Activated CD4-positive, alpha-beta T cell treated with anti-CD3 and anti-CD28 coated beads, Interleukin-2, amount 10 ng/mL, durations not matched to agents 7 days and 5 days (primary cell): ENCODE measurements at places on chromosomes 4 and X. TPM values are rescaled to one million over a fixed set of nuclear protein-coding genes. Genes with fewer than 3 reads are reported as not detected.

GRCh38 chrX:124015721-124016120, 54.2 kb downstream of the STAG2 start:
- DNase-seq, result no peak

GRCh38 chr4:105236916-105237311, 90.2 kb downstream of the TET2 start:
- DNase-seq, result no peak

CHRNA9 gene
- total RNA-seq, result not detected

FBXW7 gene
- total RNA-seq, result 49.4 TPM

GRCh38 chr4:113884655-113885054, 94.8 kb downstream of the ARSJ start:
- DNase-seq, result no peak

DNA sequence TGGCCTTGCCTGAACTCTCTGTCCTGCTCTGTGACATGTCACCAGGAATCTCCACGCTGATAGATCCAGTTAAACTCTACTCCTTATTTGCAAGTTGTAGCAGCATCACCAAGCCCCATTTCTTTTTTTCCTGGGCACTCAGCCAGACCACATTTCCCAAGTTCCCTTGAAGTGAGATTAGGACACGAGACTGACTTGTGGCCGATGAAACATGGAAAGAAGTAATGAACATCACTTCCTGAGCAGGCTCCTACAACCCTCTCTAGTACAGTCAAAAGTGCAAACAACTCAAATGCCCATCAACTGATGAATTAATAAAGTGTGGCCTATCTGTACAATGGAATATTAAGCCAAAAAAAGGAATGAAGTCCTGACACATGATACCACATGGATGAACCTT, 74.6 kb downstream of the MAP3K15 start:
- no peak for DNase-seq

SOD3 gene
- not detected for total RNA-seq

GRCh38 chr4:181083757-181084361, 1159.3 kb upstream of the TENM3 start:
- DNase-seq, result no peak

LRCH2 gene
- total RNA-seq, result not detected

DNA sequence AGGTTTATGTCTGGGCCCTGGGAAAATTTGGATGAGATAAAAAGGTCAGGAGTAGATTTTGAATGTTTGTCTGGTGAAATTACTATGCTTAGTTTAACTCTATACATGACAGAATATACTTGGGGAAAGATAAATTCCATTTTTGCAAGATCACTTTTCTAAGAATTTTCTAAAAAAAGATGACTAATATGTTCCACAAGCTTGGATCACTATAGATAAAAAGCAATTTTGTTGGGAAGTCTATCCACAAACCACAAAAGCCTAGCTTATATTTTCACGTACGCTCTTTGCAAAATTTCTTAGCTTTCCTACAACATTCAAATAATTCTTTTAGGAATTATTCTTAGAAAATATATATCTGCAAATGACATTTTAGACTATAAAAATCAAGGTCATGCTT, 20.6 kb upstream of the COQ2 start:
- DNase-seq, result no peak

DNA sequence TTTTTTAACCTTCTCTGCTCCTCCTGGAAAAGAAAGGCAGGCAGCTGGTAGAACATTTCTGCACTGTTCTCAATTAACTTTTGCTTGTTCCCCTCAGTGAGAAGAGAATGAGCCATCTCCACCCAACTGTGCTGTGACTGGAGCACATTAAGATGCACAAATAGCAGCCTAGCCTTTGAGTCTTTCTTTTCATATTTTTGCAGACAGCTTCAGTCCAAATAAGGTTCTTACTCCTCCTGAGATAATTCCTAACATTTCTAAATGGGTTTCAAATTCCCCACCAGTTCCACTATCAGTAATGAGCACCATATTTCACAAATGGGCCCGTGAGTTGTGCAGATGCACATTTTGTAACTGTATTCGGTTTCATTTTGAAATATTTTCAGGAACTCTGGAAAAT, 118.6 kb downstream of the SPCS3 start:
- no peak for DNase-seq

DNA sequence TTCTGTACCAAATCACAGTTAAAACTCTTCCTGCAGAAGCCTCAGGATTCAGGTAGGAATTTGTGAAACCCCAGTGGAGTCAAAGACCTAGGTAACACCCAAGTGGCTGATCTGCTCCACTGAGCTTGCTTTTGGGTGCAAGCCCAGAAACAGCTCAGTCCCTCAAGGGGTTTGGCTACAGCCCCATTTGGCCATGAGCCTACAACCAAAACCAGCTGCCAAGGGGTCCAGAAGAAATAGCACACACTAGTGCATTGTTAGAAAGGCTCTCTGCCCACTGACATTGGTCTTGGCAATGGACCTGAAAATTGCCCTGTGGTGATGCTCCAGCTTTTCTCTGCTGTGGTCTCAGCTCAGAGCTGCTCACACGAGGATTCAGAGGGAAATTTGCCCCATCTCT, 577.4 kb upstream of the INTU start:
- no peak for DNase-seq

- no peak for DNase-seq
These were observed 33.6 kb downstream of the ZNF330 start for GRCh38 chr4:141254326-141254725.

DNA sequence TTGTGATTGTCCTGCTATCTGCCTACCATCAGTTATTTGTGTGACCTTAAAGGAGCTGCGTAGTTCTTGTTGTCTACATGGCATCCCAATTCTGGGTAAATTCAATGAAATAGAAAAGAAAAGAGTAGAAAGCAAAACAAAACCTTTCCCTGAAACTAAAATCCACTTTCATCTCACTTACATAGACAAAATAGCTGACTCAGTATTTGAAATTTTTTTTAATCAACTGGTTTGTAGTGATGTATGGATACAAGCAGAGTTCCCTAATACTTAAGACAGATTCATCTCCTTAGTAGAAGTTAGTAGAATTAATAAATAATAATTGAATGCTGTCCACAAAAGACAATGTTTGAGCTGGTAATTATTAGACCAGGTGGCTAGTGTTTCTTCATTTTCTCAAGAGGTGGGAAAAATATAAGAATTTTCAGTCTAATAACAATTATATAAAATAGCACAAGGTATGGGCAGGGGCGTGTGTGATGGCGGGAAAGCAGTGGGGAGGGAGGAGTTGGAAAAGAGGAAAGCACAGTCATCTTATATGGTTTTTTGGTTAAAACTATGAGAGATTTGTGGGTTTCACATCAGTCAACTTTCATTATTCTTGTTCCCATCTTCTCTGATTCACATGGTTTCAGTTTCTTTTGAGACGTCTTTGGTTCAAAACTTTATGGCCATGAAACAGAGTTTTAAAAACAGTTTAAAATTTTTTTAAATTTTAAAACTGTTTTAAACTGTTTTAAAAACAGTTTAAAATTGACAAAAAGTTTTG, 275.2 kb downstream of the SPRY1 start:
- peak; percentile 28 for DNase-seq

DNA sequence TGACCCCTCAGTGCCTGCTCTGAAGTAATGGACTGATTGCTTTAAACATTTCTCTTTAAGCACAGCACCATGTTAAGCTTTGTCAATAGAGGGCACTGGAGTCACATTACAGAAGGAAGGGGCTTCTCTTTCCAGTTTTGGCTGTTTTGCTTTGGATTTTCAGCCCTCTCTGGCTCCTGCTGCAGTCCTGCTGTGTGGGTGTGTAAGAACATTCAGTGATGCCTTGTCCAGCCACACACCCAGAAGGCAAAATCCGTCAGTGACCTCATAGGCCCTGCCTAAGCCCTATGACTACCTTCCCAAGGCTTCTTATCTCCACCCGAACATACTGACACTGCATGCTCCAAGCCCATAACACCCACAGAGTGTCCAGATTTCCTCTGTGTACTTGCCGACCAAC, 215.3 kb upstream of the CTSO start:
- no peak for DNase-seq

DNA sequence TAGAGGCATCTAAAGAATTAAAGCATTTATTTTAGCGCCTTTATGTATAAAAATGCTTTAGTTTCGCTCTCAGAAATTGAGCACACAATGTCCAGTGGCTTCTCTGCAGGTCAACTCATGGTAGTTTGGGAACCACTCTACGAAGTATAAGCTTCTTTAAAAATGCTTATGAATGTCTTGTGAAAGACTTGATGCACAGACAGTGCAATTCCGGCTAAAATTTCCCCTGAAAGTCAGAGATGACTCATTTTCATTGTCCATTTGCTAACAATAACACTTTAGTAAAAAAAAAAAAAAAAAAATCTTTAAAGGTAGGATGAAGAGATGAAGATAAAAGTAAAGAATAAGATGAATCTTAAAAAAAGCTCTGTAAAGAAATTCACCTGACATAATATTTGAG, 117.2 kb downstream of the PDHA2 start:
- DNase-seq, result no peak

BBS12 gene
- total RNA-seq, result 1.7 TPM

GRCh38 chr4:154004507-154005170, 215.8 kb upstream of the SFRP2 start:
- DNase-seq, result no peak

GRCh38 chrX:153673428-153674218, at the start of gene PNCK:
Gene PNCK (minus strand): TSS chrX:153673813. CDS start chrX:153673076, 737 bp downstream.
- no peak for DNase-seq

- DNase-seq, result no peak
These were observed 28.3 kb downstream of the STK32B start for GRCh38 chr4:5079581-5079980.

DNA sequence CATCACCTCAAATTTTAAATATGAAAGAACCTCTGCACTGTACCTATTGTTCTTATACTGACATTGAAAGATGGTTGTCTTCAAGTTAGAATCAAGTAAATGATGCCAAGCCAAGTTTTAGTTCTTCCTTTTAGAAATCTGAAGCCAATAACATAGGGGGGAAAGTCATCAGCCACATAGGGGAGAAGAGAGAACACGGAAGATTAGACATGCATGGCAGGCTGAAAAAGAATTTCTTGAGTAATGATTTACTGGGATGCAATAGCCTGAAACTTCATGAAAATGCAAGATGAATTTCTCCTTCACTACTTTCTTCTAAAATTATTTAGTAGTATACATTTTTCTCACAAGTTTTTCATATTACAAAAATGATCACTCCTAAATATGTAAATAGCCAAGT, 13.6 kb upstream of the EPGN start:
- DNase-seq, result no peak
